ENCODE measurements at places on chromosomes 1 and 21.
A peak's percentile ranks its signal among the peaks of the same experiment; 100 is the strongest.

DNA sequence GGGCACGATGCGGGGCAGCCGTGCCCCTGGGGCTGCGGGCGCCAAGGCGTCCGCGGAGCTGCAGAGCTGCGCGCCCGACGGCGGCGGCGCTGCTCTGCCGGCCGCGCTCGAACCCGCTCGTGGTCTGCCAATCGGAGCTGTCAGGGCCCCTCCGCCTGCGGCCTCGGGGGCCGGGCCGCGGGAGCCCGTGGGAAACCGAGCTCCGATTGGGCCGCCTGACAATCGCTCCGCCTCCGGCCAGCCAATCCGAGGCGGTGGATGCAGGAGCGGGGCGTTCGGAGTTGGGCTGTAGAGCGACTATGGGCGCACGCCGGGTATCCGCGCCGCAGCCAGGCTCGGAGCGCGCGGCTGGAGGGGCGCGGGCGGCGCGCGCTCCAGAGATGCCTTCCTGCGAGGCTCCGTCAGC is 100.5 kb upstream of the SOD1 start:
- DNase-seq, result peak; percentile 95

GRCh38 chr1:91643431-91643830 is 142.8 kb downstream of the CDC7 start:
- no peak for DNase-seq

DNA sequence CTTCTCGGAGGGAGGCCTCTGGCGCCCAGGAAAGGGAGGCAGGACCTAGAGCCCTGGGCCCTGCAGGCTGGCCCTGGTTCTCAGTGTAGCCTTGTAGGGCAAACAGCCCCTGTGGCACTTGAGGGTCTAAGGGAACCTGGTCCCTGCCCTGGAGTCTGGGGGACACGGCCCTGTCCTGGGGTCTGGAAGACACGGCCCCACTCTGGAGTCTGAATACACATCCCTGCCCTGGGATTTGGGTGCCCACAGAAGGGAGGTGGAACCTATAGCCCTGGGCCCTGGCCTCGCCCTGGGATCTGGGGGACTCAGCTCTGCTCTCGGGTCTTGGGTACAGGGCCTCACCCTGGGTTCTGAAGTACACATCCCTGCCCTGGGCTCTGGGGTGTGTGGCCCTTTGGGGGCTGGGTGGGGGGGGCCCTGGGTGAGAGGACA is 97.9 kb downstream of the OBSCN start:
- DNase-seq, result no peak

GRCh38 chr1:154468535-154469250 is 33.3 kb upstream of the TDRD10 start:
- no peak for DNase-seq

All from mesenchymal stem cell (in vitro differentiated cells and primary cell).